Naive thymus-derived CD8-positive, alpha-beta T cell (primary cell): ENCODE measurements at places on chromosomes 16 and 17.
A peak's percentile ranks its signal among the peaks of the same experiment; 100 is the strongest.

- peak; percentile 81 for DNase-seq
These were observed 527 bp downstream of the EIF5A start for GRCh38 chr17:7307686-7308624.

DNA sequence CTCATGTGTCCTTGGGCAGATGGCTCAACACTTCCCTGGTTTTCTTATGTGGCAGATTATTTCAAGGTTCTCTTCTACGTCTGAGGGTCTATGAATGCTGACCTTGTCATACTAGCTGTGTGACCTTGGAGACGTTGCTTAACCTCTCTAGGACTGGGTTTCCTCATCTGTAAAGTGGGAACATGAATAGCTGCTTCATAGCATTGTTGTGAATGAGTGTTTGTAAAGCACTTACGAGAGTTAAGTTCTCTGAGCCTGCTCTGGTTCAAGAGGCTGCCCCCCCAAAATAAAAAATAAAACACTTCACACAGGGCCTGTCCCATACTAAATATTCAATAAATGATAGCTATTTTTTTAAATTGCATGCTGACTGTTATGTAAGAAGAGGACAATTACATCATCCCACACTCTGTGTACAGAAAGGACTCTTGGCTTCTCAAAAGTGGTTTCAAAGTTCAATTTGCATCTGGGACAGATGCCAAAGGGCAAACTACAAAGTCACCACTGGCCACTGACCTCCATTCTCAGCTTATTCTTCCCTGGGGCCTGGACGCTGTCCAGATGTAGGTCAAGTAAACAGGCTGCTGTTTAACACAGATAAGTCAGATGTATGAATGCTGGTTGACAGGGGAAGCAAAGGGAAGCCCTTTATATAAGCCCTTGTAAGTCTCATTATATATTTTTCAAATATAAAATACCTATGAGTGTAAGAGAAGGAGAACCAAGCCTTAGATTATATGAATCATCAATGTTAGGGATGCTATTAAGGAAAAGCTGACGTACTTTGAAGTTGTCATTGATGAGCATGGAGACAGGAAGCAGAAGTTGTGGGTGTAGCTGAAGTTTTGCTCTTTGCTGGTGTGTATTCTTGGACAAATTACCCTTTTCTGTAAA, 15.4 kb upstream of the NDEL1 start:
- DNase-seq = no peak

DNA sequence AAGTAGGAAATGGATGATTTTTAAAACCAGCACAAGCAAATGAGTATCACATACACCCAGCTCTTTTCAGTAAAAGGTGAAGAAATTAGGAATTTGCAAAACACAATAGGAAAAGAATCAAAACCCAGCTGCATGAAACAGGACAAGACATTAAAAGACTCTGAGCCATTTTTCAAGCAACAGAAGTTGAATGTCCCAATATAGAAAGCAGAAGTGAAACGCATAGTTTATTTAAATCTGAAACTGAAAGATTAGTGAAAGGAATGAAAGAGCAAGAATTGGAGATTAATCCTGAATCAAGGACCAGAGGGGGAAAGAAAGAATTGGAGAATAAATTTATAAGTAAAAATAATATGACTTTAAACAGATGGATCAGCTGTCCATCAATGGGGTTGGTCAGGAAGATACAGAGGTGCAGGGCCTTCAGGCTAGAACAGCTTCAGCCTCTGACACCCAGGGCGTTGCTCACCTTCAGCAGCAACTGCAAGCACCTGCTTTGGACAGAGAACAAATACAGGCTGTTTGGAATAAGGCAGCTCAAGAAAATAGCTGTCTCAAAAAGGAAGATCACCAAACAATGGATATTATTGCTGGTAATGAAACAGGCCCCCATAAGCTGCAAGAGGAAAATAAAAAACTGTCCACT, 3.9 kb upstream of the ARHGAP17 start:
- no peak for DNase-seq

- DNase-seq = no peak
These were observed 53.3 kb upstream of the LYRM9 start for GRCh38 chr17:27946513-27946912.

GRCh38 chr17:5544115-5544514, 40.2 kb downstream of the NLRP1 start:
- DNase-seq = no peak

GRCh38 chr17:71502443-71502842, 618.4 kb upstream of the SOX9 start:
- no peak for DNase-seq

DNA sequence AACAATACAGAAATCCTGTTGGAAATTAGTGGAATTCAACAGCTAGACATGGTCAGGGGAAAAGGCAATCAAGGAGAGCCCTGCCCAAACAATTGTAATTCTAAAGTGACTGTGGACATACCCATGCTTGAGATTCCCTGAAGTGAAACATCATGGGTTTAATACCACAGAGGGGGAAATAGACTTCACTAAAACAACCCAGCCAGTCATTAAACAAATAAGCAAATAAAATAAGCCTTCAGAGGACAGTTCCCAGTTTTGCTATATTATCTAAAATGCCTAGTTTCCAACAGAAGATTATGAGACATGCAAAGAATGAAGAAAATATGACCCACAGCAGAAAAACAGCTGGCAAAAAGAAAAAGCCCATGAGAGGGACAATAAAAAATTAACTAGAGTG, 376.3 kb downstream of the CDH8 start:
- no peak for DNase-seq

DNA sequence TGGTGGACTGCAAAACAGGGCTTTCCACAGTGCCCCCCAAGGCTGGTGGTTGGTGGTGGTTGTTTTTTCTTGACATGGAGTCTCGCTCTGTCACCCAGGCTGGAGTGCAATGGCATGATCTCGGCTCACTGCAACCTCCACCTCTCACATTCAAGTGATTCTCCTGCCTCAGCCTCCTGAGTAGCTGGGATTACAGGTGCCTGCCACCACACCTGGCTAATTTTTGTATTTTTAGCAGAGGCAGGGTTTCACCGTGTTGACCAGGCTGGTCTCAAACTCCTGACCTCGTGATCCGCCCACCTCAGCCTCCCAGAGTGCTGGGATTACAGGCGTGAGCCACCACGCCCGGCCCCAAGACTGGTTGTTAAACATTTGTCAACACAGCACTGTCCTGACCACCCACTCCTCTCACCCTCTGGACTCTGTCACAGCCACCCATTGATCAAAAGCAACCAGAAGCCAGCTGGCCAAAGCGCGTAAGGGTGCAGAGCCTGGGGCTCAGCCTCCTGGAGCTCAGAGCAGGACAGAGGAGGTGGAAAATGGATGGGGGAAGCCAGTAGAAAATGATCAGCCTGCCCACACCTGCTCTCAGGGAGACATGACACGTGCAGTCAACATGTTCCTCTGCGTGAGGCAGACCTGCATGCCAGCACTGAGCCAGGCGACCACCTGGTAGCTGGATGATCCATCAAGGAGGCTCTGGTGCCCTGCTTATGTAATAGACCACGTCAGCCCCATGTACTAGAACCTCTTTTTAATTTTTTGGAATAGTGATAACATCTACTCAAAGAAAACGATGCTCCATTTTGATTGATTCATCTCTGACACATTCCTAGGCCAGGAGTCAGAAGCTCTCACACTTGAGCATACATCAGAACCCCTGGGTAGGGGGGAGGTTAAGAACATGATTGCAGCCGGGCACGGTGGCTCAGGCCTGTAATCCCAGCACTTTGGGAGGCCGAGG, 14.8 kb upstream of the OSGIN1 start:
- no peak for DNase-seq

DNA sequence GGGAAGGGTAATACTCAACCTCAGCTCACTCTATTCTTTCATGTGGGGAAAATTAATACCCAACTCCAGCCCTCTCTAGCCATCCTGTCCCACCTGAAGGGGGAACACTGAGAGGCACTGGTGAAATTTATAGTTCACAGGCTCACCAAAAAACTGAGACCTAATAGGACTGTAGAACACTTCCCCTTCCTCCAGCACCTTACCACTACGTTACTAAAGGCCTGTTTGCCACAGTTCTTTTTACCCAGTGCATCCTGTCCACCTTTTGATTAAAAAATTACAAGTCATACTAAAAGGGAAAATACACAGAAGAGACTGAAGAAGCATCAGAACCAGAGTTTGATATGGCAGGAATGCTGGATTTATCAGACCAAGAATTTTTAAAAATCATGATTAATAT, 26.0 kb downstream of the DHRS7B start:
- DNase-seq = no peak

GRCh38 chr17:40448213-40448638, 5.0 kb downstream of the IGFBP4 start:
- DNase-seq = no peak

DNA sequence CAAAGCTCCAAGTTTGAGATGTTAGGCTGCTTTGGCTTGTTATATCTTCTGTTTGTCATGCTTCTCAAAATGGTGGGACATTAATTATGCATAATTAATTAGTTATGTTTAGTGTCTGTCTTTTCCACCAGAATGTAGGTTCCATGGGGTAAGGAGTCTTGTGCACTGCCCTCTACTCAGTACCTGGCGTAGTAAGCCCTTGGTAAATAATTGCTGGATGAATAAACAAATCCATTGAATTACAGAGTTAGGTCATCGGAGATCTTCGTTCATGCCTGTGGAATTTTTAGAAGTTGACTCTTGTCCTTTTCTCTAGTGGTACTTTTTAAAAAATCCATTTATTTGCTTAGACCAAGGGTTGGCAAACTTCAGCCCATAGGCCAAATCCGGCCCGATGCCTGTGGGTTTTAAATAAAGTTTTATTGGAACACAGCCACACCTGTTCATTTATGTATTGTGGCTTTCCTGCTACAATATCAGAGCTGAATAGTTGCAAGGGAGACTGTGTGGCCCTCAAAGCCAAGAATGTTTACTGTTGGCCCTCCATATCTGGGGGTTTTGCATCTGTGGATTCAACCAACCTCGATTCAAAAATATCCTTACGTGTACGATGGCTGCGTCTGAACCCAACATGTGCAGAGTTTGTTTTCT, 524.8 kb upstream of the EEF2KMT start:
- no peak for DNase-seq

GRCh38 chr16:67430504-67430976, 381 bp upstream of the HSD11B2 start:
- DNase-seq = no peak

GRCh38 chr16:52066962-52067361, 480.0 kb downstream of the TOX3 start:
- DNase-seq = no peak

DNA sequence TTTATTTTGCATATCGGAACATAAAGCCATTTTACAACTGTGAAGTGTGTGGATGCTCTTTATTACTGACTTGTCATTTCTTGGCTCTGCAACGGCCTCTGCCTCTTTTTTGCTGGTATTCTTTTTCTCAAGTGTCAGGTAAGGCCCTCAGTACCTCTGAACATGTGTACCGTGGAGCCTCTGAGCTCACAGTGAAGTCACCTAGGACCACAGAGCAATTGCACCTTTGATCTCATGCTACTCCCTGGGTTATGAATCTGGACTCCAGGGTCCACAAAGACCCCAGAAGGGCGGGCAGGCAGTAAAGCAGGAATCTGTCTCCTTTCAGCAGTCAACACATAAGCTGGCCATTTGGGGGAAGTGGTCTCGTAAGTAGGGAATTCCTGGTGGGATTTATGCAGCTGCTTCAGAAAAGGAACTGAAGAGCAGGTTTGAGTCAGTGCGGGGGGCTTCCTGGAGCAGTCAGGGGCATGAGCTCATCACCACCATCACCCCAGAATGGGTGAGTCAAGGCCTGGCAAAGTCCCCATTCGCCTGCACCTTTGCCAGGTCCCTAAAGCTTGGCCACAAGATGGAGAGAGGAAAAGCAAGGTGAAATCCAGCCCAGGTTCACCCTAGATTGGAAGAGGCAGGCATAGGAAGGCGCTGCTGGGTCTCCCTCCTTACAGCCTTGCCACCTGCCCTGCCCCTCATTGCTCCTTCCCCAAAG, 33.0 kb downstream of the TBX4 start:
- no peak for DNase-seq

- DNase-seq = no peak
These were observed 3.9 kb upstream of the RAB40B start for GRCh38 chr17:82702231-82702927.

DNA sequence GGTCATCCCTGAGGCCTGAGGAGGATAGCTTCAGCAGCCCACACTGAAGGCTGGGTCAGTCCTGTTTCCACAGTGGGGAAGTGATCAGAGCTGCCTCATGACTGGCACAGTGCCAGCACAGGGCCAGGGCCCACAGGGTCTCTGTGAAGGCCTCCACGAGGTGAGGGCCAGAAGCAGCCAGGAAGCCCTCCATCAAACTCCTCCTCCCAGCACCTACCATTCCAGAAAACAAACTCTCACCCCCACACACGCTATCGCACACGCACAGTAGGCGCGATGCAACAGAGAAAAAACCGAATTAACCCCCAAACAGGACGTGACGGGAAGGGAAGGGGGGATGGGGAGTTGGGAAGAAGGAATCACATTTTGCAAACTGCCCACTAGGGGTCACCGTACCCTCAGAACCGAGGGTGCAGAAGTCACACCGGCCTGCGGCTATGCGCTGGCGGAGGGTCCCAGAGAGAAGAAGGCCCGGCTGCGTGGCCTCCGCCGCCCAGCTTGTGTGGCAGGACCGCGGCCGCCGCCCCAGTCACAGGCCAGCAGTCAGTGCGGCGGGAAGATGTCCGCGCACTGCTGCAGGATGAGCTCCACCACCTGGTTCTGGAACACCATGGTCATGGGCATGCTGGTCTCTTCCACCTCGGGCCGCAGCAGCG, 37.6 kb downstream of the ARHGAP27 start:
- DNase-seq = peak; percentile 50

DNA sequence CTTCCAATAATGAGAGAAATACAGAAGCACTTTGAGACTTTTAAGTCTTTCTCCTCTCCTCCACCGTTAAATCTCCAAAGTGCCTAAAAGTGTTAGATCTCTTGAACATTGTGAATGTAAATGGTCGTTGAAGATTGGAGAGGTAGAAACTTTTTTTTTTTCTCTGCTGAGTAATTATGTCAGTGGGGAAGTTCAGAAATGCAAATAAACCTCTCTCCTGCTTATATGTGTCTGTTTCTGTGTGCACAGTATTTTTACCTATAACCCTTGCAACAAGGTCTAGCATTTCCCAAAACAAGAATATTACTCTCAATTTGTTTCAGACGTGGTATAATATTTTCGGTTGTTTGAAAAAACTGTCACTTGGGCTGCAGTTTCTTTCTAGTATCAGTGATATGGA, 833.6 kb upstream of the CDH8 start:
- no peak for DNase-seq

DNA sequence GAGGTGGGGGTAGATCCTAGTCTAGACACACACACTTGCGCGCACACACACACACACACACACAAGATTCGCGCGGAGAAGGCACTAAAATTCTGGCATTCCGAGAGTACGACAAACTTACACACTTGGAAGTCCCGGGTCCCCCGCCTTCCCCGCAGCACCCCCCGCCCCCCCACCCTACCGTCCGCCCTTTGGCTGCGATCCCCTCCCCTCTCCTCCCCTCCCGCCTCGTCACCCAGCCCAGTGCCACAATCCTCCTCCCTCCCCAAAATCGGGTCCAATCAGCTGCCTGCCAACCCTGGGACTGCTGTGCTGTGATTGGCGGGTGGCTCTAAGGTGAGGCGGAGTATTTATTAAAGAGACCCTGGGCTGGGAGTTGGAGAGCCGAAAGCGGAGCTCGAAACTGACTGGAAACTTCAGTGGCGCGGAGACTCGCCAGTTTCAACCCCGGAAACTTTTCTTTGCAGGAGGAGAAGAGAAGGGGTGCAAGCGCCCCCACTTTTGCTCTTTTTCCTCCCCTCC, at the start of gene SOX9:
Gene SOX9 (plus strand): TSS at position 379 of the 522 bp plus-strand sequence. CDS start 372 bp downstream, outside the sequence.
- DNase-seq = no peak
